CD4-positive, alpha-beta T cell treated with Interleukin-12 subunit alpha and Interleukin-12 subunit beta, for 1 hour (primary cell): ENCODE measurements at places on chromosomes 7 and 10.

GRCh38 chr7:121545418-121545817 lies 149.3 kb upstream of the FAM3C start:
- DNase-seq = no peak

DNA sequence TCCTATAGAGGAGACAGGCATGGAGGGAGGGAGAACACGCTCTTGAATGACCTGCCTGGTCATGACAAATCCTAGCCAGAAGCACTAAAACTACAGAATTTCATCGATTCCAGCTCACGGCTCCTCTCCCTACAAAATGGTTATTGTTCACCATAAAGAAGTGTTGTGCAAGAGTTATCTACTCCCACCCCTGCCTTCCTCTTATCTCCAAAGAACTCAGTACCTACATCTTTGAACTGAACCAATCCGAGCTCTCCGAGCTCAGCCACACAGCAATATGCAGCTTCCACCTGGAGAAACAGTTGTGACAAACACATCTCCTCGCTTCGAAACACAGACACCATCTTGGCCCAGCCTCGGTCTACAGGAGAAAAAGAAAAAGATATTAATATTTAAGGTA lies 26.9 kb upstream of the TMEM213 start:
- DNase-seq = no peak

DNA sequence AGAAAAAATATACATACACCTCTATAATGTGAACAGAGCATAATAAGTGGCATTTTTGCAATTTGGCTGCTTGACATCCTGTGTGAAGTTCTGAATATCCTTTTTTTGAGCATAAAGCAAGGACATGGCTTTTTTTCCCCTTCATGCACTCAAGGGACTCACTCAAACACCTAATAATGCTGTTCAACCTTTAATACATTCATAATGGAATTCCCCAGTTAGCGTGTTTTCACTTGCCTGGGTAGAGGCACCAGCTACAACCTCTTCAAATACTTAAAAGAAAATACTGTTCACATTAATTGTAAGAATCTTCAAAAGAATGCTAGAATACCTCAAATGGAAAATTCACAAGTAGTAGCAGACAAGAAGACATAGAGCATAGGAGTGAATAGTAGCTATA lies 316.8 kb downstream of the PCDH15 start:
- no peak for DNase-seq

DNA sequence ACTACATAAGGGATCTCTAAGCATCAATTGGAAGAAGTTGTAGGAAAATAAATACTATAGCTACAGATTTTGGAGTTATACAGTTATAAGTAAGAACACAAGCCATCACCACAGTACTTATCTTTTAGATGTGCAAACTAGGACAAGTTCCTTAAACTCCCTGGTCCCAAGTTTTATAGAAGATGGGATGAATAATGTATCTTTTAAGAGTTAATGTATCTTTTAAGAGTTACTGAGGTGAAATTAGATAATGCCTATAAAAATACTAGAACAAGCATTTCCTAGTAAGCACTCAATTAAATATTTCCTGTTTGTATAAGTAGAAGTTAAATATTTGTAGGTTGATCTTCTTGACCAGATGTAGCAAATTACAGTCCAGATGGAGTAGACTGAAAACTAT lies 56.8 kb downstream of the SEMA3A start:
- no peak for DNase-seq

DNA sequence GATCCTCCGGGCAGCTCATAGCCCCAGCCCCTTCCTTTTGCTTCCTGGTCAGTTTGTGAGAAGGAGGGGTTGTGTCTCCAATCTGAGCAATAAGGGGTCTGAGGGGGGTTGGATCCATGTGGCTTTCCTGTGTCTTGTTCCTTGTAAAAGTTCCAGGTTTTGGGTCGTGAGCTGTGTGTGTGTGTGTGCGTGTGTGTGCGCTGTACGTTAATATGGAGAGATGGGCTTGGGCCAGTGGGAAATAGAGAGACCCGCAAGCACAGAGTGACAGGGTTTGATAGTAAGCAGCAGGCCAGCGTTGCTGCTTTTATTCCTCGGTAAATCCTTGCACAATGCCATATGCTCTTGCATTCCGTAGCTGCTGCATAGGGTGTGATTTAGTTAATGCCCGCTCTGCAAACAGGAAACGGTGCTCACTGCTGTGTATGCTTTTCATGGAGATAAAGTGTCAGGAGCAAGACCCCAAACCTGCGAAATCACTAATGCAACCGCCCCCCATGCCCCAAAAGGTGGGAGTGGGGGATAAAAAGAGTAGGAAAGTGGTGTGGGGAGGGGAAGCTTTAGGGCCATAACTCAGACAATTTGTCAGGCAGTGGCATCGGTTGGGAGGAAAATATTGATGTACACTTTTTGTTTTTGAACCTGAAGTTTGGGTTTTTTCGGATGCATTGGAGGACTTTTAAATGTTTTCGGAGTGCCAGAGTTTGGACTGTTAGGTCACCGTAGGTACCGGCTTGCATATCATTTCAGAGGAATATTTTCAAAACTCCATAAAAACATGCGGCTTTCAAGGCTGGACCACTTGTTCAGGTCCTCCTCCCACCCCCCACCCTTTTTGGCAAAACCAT lies 108.7 kb downstream of the TCF7L2 start:
- no peak for DNase-seq

GRCh38 chr10:955820-956217 lies 24.3 kb upstream of the LARP4B start:
- no peak for DNase-seq

GRCh38 chr7:122764902-122765301 lies 62.2 kb upstream of the RNF148 start:
- DNase-seq = no peak

- DNase-seq = peak; percentile 73
Measured at GRCh38 chr7:75617634-75618234, 121.0 kb downstream of the HIP1 start.

GRCh38 chr10:73967022-73967429 lies 30.9 kb upstream of the VCL start:
- DNase-seq = no peak

DNA sequence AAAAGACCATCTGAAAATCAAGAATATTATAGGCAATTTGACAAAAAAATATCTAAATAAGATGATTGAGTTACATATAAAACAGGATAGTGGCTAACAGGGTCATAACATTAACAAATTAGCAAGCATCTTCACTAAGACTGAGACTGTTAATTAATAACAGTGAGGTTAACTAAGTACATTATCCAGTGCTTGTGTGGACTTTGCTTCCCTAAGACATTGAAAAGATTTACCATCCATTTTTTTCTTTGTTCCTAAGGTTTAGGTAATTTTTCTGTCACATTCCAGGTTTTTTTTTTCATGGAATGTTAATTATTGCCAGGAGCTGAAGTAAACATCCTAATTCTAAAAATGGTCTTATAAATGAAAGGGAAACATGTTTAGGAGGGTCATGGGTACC lies 227.6 kb downstream of the ANKRD7 start:
- no peak for DNase-seq

DNA sequence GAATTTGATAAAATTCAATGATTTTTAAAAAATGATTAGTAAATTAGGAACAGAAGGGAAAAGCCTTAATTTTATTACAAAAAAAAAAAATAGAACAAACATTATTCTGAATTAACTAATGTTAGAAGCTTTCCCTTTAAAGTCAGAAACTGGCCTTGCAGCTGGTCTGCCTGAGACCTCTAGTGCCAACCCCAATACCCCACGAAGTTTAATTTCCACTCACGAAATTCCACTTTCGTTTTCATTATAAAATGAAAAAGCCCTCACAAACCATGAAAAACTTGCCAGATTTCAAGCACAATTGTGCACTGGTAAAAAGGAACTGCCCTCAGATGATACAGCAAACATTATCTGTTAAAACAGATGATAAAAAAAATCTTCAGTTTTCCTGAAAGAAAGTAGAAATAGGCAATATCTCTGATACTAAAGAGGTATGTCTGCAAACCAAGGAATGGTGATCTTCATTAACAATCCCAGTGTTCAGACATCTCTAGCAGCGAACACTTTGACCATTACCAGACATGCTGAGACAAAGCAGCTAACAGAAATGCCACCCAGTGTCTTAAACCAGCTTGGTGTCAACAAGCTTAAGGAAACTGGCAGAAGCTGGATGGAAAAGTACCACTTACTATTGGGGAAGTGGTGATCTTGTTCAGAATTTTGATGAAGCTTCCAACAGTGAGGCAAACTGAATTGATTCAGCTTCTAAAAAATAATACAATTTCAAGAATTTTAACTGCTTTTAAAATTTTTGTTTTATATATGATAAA lies 80.2 kb downstream of the PALS2 start:
- no peak for DNase-seq

DNA sequence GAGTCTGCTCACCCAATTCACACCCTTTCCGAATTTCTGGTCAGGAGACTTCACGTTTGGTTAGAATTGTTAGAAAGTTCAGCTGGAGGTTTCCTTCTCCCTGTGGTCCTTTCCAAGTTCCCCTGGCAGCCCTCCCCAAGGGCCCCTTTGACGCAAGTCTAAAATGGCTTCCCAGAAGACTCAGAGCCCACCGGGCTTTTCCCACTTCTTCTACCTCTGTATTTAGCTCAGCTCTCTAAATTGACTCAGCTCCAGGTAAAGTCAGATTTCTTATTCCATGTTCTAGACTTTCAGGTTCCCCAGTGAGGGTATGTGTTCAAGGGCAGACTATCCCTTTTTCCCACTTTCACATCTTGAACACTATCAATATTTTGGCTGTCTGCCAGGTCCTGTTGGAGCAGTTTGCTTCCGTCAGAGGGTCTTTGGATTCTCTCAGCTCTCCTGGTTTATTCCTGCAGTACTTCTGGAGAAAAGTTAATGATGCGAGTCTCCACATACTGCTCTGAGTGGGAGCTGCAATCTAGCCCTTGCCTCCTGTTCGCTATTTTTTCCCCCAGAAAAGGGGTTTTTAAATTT lies 53.1 kb upstream of the ZNF273 start:
- DNase-seq = no peak

DNA sequence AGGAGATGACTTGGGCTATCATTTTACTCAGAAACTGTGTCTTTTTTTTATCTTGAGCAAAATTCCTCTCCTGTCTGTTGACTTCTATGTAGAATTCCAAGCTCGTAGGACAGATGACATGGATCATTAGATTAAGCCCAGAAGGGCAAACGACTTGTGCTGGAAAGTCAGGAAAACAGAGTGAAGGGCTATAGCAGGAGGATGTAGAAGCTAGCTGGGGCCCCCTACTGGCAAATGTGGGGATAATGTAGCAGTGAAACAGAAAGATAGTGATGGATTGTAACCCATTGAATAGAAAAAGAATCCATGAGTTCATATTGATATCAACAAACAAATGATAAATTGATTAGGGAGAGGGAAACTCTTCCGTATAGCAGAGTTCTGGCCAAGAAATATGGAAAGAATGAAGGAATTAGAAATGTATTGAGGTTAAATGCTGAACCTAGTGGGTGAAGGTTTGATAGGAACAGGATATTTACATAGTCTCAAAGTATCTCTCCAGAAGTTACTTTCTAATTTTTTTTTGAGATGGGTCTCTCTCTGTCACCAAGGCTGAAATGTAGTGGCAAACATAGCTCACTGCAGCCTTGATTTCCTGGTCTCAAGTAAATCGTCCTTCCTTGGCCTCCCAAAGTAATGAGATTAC lies 103.6 kb downstream of the LYZL1 start:
- peak; percentile 32 for DNase-seq
